ENCODE measurements at places on chromosomes 2 and 18.
A peak's percentile ranks its signal among the peaks of the same experiment; 100 is the strongest.

DNA sequence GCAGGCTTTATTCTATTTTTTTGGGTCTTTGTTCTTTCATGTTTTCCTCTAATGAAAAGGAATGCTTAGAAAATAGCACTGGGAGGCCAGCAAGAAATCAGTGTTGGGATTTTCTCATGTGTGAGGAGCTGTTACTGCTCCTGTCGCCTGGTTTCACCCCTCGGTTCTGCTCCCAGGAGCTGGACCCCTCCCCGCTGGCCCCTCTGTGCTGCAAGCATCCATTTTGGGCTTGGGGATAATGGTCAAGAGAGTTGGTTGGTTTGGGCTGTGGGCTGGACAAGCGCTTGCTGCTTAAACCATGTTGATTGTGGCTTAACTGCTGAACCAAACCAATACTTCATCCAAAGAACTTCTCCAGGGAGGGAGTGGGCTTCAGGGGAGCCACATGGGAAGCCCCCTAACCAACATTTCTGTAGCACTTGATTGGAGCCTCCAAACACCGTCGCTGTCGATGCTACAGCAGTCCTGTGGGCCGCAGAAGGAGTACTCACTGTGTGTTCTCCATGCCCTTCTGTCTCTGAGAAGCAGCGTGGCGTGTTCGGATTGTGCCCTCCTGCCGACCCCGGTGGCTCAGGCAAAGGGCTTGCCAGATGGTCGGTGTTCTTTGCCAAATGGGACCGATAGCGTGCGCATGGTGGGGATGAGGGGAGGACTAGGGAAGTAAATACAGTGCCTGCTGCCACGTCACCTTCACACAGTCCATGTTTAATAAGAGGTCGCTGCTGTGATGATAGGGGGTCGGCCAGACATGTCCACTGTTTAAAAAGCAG lies 40.0 kb downstream of the AGAP1 start:
- DNase-seq: no peak

GRCh38 chr18:29823671-29824070 lies 1218.9 kb downstream of the DSC3 start:
- no peak for DNase-seq

GRCh38 chr2:207771421-207771820 lies 1.7 kb upstream of the FZD5 start:
- DNase-seq: no peak

- no peak for DNase-seq
These were observed 12.5 kb downstream of the CTDP1 start for GRCh38 chr18:79692056-79692455.

DNA sequence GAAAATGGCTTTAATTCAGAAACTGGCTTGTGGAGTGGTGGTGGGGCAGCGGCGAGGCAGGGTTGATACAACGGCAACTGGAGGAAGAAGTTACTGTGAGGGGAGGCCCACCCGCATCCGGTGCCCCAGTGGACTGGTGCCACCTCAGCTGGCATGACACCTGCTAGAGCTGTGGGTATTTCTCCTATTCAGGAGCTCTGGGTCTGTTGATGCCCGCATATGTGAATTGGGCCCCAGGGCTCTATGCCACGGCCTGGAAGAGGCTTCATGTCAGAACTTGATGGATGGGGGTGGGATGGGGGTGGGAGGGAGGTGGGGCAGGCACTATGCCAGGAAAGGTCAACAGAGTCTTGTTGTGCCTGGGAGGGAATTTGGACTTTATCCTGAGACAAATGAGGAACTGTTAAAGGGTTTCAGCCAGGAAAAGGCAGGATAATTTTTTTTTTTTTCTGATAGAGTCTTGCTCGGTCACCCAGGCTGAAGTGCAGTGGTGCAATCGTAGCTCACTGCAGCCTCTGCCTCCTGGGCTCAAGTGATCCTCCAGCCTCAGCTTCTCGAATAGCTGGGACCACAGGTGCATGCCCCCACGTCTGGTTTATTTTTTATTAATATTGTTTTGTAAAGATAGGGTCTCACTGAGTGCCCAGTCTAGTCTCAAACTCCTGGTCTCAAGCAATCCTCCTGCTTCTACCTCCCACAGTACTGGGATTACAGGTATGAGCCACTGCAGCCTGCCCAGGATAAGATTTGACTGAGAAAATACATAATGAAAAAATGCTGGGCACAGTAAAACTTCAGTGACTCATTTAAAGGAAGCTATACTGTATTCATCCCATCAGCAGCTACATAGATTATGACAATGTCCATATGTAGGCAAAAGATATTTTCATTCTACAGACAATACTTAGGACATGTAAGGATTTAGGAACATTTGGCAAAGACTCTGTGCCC lies 52.6 kb downstream of the SH2D6 start:
- no peak for DNase-seq

DNA sequence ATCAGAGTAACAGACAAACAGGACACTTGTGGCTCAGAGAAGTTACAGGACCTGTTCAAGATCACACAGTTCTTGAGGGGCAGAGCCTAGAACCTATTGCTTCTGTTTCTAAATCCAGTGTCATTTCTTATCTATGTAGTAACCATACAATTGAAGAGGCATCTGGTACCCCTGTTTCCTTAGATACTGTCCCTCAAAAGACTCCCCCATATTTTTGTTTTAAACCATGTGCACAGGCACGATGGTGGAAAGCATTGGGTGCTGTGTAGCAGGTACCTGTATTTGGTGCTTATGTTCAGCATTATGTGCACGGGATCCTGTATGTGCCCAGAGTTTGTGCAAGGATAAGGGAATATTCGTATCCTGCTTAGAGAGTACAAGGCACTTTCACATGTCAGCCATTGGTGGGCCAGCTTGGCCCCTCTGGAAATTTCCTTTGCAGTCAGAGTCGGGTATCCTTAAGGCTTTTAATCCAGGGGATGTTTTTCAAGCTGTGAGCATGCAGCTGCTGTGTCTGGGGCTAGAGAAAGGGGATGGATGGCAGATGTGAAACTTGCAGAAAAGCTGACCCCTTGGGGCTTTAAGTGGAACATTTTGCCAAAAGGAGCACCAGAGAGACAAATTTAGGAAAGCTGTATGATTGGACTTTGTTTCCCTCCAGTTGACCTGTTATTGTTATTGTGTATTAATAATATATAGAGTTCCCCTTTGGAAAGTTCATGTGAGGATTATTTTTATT lies 2.1 kb downstream of the LBH start:
- DNase-seq: no peak

DNA sequence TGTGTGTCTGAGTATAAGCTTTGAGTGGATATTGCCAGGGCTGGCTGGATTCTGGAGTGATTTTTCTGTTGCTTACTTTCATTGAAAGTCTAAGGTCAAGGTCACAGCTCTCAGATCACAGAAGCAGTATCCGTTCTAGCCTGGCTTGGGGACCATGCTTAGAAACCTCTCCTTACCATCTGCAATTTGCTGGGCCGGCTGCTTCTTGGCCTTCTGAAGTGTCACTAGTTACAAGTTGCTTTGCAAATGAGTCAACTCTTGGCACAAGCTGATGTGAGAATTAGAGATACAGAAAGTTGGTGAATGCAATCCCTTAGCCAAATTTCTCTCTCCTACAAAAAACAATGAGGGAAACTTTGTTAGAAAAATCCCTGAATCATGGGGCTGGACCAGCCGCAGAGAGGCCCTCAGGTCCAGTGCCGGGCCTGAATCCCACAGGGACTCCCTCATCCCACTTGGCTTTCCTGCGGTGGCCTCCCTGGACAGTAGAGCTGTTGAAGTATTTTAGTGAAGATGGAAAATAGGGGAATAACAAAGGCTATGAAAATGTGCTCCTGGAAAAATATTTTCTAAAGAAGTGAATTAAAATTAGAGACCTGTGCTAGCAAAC lies 92.7 kb upstream of the CNGA3 start:
- DNase-seq: no peak

- DNase-seq: peak; percentile 9
These were observed 86.4 kb downstream of the GCA start for GRCh38 chr2:162430323-162430722.

DNA sequence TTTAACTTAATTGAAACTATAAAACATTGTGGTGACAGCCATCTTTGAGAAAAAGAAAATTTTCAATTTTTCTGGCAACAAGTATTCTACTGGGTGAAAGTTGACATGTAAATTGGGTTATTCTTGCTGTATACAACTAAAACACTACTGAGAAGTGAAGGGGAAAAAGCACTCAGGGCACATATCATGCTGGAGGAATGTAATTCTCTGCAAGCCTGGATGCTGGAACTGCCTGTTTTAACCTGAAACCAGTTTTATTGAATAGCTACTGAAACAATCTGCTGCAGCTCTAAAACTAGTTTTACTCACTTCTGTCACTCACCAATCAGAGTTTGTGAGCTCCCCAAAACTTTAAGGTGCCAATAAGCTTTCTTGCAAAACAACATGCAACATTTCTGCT lies 1136.0 kb downstream of the LRP1B start:
- DNase-seq: no peak

GRCh38 chr2:181165199-181165868 lies 184.9 kb downstream of the UBE2E3 start:
- no peak for DNase-seq

- no peak for DNase-seq
These were observed 201.2 kb downstream of the LRP1B start for GRCh38 chr2:141929331-141930252.

GRCh38 chr2:63658176-63658968 lies 69.6 kb downstream of the MDH1 start:
- no peak for DNase-seq

DNA sequence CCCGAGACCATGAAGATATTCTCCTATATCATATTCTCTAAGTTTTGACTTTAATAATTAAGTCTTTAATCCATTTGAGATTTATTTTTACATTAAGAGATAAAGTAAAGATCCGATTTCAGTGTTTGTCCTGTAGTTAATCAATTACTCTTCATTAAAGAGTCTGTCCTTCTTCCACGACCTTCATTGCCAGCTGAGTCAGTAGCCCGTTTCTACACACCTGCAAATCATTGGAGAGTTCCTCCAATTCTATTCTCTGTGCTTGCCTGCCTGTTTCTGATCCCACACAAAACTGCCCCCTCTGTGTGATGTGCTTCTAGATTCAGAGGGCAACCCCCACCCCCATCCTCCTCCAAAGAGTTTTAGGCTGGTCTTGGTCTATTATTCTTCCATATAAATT lies 119.2 kb downstream of the KCNF1 start:
- no peak for DNase-seq

DNA sequence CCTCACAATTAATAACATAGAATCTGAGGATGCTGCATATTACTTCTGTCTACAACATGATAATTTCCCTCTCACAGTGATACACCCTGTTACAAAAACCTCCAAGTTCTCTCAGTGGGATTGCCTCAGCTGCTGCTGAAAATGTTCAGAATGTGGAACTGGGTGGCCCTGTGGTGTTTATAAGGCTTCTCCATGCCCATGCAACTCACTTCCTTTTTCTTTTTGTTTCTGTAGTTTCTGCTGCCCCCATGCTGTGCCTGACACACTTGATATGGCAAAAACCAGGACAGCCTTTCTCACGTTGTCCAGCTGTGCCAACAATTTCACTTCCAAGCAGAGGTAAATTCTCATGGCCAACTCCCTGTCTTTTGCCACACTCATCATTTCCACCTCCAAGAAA lies 206.2 kb downstream of the RPIA start:
- DNase-seq: no peak

DNA sequence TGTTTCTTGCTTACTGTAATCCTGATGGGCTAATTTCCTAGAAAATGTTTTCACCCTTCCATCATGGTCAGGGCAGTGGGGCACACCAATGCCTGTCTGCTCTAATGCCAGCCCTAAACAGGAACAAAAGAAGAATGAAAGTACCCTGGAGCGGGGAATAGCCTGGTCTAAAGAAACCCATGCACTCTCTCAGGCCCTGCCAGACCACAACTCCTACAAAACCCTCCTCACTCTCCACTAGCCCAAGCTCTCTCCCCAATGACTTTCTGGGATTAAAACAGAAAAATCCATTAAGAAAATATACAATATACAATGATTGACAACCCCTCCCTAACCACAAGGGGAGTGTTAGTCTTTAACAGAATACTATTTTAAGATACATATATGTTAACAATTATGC lies 67.6 kb downstream of the AAK1 start:
- no peak for DNase-seq

- no peak for DNase-seq
These were observed 179.4 kb upstream of the ARL4C start for GRCh38 chr2:234676109-234676782.

DNA sequence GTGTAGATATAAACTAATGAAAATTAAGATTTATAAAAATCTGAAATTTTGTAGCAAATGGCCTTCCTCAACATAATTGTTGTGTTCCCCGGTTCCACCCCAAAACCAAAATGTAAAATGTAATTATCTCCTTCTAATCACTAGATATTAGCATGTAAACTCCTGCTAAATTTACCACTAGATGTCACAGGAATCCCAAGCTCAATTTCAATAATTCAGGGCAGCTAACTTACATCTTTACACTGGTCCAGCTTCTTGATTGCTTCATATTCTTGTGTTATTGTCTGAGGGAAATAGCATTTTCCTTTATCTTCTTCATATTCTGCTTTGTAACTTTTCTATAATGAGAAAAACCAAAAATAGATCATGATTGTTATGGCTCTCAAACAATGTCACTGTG lies 42.6 kb downstream of the NEB start:
- DNase-seq: no peak

DNA sequence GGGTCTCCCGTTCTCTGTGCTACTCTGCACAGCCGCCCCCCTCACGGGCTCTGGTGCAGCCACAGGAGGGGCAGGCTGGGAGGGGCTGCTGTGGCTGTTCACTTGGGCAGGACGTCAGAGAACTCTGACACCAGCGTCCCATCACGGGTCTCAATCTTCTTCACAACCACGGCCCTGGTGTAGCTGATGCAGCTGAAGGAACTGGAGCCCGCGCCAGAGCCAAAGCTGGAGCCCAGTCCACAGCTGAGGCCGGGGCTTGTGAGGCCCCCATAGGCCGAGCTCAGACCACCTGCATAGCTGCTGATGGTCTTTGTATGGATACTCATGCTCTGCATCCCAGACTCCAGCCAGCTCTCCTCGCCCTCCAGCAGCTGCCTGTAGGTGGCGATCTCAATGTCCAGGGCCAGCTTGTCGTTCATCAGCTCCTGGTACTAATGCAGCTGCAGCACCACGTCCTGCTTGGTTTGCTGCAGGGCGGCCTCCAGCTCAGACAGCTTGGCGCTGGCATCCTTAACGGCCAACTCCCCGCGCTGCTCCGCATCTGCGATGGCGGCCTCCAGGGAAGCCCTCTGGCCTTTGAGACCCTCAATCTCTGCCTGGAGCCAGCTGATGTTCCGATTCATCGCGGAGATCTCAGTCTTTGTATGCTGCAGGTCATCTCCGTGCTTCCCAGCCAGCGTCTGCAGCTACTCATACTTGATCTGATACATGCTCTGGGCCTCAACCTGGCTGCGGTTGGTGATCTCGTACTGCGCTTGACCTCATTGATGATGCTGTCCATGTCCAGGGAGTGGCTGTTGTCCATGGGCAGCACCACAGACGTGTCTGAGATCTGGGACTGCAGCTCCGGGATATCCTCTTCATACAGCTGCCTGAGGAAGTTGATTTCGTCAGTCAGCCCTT lies 7.4 kb upstream of the DUSP19 start:
- DNase-seq: peak; percentile 2

GRCh38 chr2:123688231-123688940 lies 336.7 kb upstream of the CNTNAP5 start:
- DNase-seq: peak; percentile 11

Measured in right lung (tissue), 10 donors.